ENCODE measurements at places on chromosomes 5 and 9.

- no peak for DNase-seq
Measured at GRCh38 chr9:26956860-26957233, 635 bp downstream of the IFT74 start.

GRCh38 chr9:110048403-110048975 is 159.5 kb downstream of the C9orf152 start:
- DNase-seq: no peak

GRCh38 chr9:136931611-136932130 is 12.9 kb downstream of the FBXW5 start:
- DNase-seq: no peak

DNA sequence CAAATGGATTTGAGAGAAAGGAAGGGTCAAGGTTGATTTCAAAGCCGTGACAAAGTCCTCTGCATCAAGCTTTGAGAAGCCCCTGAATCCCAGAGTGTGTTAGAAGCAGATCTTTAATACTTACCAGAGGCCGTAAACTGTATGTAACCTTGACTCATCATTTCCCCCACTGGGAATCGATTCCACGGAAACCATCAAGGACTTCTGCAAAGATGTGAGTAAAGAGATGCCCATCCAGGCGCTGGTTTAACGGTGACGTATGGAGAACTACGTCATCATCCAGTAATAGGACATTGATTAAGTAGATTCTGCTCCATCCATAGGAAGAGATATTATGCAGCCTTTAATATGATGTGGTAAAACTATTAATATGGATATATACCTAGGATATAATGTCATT is 1.6 kb downstream of the RNF183 start:
- DNase-seq: no peak

- DNase-seq: no peak
Measured at GRCh38 chr9:30630459-30630858, 1754.0 kb upstream of the ACO1 start.

DNA sequence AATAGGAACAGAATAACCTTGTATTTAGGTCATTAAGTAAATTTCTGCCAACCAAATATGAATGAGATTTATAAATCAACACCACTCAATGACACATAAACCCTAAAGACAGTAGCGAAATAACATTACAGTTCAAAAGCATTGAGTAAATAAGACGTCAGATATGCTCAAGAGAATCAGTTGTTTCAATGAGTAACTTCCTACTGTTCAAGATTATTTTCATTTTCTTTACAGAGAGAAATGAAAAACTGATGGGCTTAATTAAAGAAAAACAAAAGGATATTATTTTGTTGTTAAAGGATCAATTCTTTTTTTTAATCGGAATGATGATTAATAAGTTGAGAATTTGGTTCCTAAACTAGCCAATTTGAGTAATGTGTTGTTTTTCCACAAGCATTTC is 150.1 kb downstream of the BNC2 start:
- DNase-seq: no peak

- DNase-seq: no peak
Measured at GRCh38 chr5:62385816-62386400, 17.8 kb downstream of the DIMT1 start.

DNA sequence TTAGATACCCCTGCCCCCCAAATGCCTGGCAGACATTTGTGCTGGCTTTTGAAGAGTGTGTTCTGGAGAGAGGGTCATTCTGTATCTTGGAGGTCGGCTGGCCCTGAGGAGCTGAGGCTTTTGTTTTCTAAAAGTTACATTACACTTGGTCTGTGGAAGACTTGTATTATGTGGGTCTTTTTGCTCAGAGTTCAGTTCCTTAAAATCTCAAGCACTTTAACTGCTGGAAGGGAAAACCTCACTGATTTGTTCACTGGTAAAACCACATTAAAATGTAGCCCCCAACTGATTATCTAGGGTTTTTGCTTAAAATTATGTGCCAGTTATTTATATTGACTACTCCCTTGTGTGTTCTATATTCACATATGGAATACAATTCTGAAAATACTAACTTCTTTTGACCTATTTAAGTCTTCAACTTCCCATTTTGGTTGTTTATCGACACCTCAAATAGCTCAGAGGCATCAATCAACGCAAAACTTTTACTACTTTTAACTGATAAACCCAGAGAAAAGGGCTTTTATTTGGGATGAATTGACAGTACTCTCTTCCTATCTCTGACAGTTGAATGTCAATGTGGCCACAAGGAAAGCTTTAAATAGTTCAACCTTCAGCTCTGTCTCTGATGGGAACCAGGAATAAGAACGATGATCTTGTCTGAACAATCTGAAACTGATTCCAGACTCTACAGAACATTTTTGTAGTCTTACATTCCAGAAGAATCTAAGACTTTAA is 54.0 kb upstream of the MAP3K1 start:
- no peak for DNase-seq

DNA sequence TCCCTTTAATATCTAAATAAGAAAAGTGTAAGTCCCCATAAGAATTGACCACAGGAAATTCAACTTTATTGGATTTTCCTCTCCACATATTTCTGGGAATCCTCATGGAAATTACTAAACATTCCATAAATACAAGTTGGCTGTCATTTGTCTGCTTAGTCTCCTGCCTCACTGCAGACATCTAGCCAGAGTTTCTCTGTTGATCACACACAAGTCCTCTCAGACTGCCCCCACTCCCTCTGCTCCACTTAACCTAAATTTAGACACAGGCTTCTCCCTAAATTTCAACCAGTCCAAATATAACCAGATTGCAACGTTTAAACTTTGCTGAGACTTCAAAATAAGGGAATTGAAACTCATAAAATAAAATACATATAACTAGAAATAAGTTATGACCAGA is 982.1 kb downstream of the DTWD2 start:
- no peak for DNase-seq

DNA sequence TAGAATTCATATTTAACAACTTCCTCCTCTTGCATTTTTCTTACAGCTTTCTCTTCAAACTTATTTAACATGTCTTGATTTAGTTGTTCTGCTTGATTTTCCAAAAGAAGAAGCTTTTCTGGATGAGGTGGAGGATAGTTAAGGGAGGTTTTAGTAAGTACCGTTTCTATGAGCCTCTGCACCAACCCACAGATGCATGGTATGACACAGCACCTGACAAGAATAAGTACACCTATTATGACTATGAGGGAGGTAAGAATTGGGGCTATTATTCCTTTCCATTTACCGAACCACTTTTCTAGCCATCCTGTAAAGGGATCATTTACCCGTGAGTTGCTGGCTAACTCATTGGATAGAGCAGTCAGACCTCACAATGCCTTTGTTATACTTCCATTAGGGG is 2.5 kb upstream of the HMGCS1 start:
- no peak for DNase-seq

DNA sequence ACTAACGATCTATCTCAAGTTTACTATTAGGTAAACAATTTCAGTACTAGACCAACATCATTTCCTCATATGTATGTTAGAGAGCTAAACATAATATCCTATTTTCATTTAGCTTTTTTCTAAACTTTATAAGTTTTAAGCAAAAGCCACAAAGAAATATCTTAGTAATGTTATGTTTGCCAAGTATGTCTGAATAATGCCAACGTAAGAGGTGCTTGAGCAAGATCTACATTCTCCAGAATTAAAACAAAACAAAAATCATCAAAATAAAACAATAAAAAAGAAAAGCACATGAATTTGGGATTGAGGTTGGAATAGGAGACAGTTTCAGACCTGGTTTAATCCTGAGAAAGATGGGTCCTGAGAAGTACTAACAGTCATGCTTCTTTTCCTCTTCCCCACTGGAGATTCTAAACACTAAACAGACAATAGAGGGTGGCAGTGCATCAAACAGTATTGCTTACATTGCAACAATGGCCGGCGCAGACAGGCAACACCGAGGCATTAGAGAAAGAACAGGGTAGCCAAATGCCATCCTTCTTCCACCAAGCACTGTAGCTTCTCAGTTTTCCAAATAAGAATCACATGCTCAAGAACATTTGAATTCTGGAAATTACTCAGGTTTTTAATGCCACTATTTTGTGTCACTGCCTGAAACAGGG is 33.6 kb downstream of the CSNK1A1 start:
- DNase-seq: no peak

DNA sequence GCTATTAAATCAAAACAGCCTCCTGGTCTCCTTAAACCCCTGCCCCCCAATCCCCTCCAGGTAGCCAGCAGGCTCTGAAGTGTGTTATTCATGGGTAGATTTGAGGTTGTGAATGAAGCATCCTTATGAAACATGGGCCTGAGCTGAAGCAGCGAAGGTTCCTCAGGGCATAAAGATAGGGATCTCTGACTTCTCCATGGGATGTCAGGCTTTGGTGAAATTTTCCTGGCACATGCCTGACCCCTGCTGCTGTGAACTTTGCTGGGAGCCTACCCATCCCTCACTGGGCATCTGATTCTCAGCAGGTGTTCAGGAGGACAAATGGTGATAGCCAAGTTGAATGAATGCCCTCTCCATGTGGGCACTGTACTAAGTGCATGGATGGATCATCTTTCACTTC is 250.3 kb downstream of the ASTN2 start:
- DNase-seq: no peak

GRCh38 chr5:2039180-2039531 is 156.4 kb upstream of the IRX4 start:
- DNase-seq: no peak

GRCh38 chr9:115103746-115104477 is 14.0 kb downstream of the TNC start:
- DNase-seq: no peak

GRCh38 chr5:51225789-51226742 is 157.2 kb upstream of the ISL1 start:
- no peak for DNase-seq

GRCh38 chr9:107731115-107731762 is 241.7 kb upstream of the KLF4 start:
- no peak for DNase-seq

DNA sequence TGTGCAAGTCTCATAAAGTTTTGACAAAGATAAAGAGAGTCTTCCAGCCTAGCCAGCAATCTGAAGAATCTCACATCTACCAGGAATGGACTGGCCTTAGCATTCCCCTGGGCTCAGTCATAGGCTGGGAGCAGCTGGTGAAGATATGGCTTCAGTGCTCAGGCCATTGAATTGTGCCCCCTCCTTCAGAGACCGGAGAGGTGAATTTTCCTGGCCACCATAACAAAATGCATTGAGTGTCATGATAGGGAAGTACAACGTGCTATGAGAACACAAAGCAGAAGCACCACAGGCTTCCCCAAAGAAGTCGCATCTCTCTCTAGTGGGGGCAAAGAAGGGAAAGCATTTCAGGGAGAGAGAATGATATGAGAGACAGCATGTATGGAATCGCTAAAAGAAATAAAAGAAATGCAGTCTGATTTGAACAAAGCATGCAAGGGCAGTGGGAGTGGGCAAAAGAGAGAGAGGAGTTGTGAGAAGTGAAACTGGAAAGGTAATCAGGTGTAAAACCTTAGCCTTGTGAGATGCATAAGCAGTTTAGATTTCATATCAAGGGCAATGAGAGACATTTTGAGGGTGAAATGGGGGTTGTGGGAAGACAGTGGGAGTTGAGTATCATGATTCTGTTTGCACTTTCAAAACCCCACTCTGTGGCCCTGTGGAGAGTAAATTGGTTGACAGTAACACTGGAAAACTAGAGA is 57.1 kb upstream of the NMUR2 start:
- no peak for DNase-seq

GRCh38 chr9:135474915-135475314 is 4.7 kb upstream of the PPP1R26 start:
- no peak for DNase-seq

DNA sequence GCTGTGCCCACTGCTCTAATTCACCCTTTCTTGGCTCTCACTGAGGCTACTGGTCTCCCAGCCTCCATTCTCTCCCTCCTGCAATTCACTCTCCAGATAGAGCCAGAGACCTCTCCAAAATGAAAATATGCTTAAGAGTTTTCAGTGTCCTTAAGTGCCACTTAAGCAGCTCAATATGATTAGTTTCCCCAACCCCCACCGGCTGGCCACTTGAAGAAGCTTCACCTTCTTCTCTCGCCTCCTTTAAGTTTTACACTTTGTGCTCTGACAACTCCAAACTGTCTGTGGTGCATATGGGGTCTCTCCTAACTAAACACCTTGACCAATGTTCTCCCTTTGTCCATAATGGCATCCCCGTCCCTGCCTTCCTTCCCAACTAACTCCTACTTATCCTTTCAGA is 53.4 kb downstream of the CDK5RAP2 start:
- no peak for DNase-seq
